ENCODE measurements at places on chromosomes 12 and 14.
A peak's percentile ranks its signal among the peaks of the same experiment; 100 is the strongest.

GRCh38 chr14:30551460-30551859 is 7.5 kb upstream of the G2E3 start:
- DNase-seq: no peak

DNA sequence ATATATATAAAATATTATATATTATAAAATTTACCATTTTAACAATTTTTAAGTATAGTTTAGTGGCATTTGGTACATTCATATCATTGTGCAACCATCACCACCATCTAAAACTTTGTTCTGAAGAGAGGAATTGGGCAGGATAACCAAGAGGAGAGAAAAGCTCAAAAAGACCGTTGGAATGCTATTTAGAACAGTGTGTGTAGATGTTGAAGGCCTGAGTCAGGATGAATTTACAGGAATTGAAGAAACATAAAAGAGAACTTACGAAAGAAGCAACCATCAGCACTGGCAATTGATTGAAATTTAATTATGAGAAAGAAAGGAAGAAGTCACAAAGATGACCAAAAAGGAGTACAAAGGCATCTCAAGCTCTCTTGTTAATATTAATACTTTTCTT is 196.9 kb upstream of the PWP1 start:
- no peak for DNase-seq

- no peak for DNase-seq
Observed at GRCh38 chr12:93191956-93192355, 185.8 kb upstream of the NUDT4 start.

DNA sequence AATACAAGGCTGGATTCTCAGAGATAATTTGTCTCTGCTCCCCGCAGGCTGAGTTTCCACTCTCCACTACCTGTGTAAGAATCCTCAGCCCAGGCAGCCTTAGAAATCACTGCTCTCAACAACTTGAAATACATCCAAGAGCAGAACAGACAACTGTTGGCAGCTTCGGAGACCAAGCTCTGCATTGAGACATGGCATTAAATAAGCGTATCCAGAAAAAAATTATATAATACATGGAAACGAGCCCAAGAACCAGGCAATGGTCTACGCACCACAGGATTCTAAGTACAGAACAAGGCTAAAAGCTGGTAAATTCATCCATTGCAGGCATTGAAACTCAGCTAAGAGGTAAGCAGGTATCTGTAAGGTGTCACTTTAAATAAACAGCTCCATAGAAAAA is 165.5 kb upstream of the DIO3 start:
- DNase-seq: no peak

- DNase-seq: no peak
Observed at GRCh38 chr12:58349161-58349560, 407.8 kb downstream of the ATP23 start.

DNA sequence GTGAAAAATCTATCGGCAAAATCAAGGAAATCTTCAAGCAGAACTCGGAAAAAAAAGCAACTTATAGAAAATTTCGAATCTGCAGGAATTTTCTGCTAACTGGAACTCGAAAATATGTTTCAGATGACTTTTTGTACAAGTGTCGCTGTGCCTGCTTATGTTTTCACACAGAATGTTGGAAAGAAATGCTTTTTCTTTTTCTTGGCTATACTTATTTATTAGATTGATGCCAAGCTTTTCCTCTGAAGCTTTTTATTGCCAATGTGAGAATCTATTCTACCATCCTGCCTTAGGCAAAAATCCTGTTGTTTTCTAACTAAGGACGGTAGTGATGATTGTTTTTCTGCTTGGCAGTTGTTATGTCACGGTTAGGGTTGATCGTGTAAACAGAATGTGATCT is 65.8 kb downstream of the TRHDE start:
- no peak for DNase-seq

GRCh38 chr14:101062601-101063000 is 159.1 kb upstream of the RTL1 start:
- DNase-seq: no peak

DNA sequence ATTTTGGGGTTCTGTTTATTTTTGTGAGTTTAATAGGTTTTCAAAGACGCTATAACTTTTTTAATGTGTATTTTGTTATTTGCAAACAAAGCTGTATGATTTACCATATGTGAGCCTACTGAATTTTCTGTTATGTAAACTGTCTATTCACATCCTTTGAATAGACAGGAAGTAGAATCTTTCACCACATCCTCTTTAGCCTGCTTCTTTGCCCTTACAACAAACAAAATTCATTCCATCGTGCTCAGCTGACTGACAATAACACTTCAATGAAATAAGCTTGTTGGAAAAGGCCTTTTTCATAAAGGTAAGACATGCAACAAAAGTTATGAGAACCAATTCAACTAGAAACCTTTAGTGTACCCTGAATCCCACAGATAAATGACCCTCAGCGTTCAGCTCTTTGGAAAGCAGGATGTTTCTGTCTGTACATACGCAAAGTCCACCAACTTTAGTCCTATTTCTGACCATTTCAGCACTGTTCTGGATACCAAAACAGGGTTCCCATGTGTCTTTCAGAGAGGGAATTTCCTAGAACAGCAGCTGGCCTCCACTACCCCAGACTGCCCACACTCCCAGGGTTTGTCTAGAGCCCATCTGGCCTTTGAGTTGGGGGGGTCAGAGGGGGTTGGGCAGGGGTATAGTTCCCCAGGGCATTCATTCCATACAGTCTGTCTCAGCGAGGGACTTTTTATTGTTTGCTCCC is 71.3 kb downstream of the DUSP6 start:
- no peak for DNase-seq

- DNase-seq: no peak
Observed at GRCh38 chr14:100588671-100589070, 1.5 kb upstream of the BEGAIN start.

- no peak for DNase-seq
Observed at GRCh38 chr14:36361210-36361853, 40.9 kb upstream of the MBIP start.

DNA sequence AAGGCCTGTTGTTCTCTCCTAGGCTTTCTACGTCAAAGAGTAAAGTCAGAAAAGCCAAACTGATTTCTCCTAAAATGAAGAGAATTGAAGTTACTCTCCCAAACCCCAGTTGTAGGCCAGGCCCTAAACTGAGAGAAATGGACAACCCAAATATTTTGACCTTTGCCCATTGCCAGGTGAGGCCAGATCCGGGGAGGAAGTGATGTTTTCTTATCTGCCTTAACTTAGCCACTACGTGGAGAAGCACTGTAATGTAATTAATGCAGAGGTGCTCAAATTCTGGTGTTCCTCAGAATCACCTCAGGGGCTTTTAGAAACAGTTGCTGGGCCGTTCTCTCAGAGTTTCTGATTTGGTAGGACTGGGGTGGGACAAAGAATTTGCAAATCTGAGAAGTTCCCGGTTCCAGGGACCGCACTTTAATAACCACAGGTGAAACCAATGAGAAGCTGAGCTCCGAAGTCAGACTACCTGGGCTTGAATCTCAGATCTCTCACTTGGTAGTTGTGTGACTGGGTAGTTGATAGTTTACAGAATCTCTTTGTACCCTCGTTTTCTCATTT is 73.2 kb downstream of the ETV6 start:
- no peak for DNase-seq

GRCh38 chr12:19222558-19222957 is 93.0 kb downstream of the PLEKHA5 start:
- no peak for DNase-seq

GRCh38 chr14:98470663-98471062 is 801.3 kb downstream of the BCL11B start:
- DNase-seq: no peak

DNA sequence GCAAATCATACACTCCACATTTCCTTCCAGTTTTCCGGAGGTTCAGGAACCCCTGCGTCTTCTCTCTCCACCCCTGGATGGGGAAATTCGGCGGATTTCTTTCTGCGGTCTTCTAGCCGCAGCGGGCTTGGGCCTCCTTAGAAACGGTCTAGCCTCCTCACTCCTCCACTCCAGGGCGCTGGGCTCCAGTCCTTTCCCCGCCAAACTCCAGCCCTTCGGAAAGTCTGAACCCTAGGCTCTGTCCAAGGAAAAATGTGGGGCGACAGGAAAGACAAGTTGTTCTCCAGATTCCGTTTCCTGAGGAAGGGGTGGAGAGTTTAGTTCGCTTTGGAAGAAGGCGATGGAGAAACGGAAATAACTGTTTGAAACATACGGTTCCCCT is 1.4 kb upstream of the HOXC10 start:
- DNase-seq: no peak

- no peak for DNase-seq
Observed at GRCh38 chr12:45351921-45352670, 136.2 kb downstream of the ANO6 start.

DNA sequence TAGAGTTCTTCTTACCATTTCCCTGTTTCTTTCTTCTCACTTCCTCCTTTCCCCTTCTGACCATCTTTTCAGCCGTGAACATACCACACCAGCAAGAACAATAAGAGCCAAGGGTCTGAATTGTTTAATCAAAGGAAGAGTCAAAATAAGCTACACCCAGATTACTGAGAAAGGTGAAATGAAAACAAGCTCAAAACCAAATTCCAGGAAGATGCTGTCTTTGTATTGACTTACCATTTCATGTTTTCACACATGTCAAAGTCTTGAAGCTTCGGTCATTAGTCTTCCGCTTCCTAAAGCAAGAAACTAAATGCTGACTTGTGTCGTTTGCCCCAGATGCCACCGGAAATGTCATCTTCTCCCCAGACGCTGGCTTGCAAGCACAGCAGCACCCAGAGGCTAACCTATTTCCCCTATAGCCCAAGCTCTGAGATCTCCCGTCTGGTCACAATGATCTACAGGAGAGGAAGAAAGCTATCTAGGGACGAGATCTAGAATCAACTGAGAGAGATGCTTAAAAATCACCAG is 136.5 kb upstream of the AMIGO2 start:
- no peak for DNase-seq

DNA sequence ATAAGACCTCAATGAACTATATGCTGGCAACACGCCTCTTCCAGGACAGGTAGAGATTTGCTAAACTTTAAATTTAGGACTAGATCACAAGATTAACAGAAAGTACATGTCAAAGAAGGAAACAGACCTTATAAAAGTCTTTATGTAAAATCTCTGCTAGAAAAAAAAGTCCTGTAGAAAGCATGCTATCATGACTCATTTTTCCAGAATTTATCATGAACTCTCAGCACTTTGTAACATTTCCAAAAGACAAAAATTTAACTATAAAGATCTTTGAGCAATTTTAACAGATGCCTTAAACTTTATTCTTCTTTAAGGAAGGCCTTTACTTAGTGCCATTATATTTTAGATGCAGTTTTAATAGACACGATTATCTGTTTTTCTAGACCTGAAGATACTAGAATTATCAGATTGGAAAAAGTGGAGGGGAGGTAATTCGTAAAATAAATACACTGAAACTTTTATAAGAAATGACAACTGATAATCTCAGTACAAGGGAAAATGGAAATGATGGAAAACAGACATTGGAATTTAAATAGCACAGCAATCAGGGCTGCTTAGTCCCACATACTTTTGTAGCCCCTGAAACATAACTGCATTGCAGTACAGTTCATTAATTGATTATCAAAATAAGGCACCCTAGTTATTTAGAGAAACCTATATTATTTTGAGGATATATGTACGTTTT is 92.0 kb downstream of the TTLL5 start:
- no peak for DNase-seq

GRCh38 chr14:75206190-75206589 is 29.8 kb upstream of the TMED10 start:
- DNase-seq: no peak

DNA sequence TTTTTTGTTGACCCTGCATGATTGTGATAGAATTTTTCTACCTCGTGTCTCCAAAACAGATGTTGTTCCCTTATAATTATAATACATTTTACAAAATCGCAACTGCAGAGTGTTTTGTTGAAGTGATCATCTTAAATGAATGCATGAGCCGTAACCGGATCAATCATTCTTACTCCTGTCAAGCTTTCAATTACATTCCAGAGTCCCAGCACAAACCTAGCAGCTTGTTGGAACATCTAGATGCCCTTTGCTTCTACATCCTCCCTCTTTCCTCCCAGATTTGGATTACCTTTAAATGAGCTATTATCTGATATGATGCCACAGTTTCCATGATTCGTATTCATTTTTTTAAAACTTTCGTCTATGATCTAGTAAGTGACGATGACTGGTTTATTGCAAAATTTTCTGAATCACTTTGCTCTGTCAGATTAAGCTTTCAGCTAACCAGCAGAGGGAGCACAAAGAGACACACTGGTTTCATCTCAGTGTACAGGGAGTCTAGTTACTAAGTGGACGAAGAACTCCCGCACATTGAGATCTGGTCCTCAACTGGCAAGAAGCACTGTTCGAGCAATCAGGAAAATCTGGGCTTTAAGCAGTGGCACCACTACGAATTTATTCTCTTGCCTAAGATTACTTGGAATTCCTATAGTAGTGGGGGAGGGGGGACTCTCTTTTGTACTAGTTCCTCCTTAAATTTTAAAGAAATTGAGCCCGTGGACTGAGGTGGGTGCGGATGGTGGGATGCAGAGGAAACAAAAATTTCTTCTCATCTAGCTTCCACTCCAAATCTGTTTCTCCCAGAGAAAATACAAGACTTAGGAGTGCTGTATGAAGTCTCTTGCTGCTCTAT is 40.9 kb downstream of the TSHR start:
- DNase-seq: peak; percentile 16

DNA sequence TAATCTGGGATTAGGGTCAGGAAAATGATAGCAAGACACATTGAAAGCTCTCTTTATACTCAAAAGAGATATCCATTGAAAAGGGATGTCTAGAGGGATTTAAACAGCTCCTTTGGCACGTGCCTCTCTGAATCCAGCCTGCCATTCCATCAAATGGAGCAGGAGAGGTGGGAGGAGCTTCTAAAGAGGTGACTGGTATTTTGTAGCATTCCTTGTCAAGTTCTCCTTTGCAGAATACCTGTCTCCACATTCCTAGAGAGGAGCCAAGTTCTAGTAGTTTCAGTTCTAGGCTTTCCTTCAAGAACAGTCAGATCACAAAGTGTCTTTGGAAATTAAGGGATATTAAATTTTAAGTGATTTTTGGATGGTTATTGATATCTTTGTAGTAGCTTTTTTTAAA is 25.4 kb upstream of the PLEKHD1 start:
- DNase-seq: no peak

GRCh38 chr12:132329036-132329719 is at the start of gene GALNT9:
Gene GALNT9 (minus strand): TSS chr12:132329589. CDS start chr12:132329203, 386 bp downstream.
- DNase-seq: peak; percentile 40

All from amygdala (tissue), 56 donors.